Activated T-cell treated with anti-CD3 and anti-CD28 coated beads, Interleukin-2, amount 50 U/mL, for 24 hours (primary cell): ENCODE measurements at places on chromosomes 7 and 10.

DNA sequence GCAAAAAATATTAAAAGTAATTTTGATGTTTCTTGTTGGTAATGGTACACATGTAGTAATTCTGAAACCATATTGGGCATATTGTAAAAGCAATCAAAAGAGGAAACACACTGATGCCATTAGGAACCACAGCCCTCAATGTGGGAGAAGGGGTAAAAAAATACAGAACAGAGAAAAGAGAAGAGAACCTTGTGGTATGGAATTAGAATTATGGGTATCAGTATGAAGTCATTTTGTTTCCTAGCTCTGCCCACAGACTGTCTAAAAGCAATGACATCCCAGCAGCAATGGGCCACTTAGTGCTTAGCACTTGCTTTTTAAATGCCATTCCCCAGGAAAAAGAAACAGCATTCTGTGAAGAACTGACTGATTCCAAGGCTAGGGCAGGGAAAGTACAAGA lies 61.5 kb downstream of the CPVL start:
- no peak for DNase-seq

- no peak for DNase-seq
These were observed 10.7 kb downstream of the PSAP start for GRCh38 chr10:71840177-71840957.

- no peak for DNase-seq
These were observed 469.8 kb downstream of the GLRX3 start for GRCh38 chr10:130606001-130606405.

- peak; percentile 63 for DNase-seq
These were observed 26.4 kb upstream of the KLF6 start for GRCh38 chr10:3811291-3811870.

GRCh38 chr7:18770822-18771221 lies 275.3 kb downstream of the HDAC9 start:
- no peak for DNase-seq

DNA sequence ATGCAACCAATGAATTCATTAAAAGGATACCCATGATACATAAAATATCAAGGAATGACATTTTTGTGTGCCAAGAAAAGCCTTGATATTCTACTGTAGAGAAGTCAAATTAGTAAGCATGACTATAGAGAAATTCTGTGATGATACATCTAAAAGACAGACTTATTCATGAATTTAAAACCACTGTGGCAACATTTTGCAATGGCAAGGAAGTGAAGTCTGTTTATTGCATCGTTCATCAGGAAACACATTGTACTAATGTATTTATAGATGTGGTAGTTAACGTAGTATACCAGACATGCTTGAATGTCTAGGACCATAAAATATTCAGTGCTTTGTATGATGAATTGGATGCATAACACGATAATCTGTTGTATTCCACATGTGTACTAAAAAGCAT lies 9.3 kb upstream of the CLEC5A start:
- no peak for DNase-seq

DNA sequence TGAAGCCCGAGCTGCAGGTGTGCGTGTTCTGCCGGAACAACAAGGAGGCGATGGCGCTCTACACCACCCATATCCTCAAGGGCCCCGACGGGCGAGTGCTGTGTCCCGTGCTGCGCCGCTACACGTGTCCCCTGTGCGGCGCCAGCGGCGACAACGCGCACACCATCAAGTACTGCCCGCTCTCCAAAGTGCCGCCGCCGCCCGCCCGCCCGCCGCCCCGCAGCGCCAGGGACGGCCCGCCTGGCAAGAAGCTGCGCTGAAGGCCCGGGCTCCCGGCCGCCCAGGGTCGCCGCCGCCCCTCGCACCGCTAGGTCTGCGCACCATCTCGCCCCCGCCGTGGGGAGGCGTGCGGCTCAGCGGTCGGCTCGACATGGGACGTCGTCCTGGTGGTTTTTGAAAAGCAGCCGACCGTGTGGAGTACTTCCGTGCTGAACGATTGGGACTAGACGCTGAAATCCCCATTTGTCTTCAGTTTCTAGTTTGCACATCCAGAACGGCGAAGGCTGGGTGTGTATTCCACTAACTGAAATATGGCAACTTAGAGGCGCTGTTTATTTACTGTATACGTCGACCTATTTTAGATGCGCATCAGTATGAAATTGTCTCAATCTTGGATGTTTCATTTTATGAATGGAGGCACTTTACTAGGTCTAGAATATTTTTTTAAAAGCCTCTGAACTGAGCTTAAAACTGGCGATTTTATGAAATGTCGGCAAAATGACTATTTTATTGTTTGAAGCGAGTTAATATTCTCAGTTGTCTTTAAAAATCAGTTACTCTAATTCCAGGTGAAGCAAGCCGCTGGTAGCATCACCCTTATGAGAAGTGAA lies 1.1 kb downstream of the NANOS1 start:
- no peak for DNase-seq

- no peak for DNase-seq
These were observed 55.8 kb downstream of the INPP5A start for GRCh38 chr10:132593389-132593788.

DNA sequence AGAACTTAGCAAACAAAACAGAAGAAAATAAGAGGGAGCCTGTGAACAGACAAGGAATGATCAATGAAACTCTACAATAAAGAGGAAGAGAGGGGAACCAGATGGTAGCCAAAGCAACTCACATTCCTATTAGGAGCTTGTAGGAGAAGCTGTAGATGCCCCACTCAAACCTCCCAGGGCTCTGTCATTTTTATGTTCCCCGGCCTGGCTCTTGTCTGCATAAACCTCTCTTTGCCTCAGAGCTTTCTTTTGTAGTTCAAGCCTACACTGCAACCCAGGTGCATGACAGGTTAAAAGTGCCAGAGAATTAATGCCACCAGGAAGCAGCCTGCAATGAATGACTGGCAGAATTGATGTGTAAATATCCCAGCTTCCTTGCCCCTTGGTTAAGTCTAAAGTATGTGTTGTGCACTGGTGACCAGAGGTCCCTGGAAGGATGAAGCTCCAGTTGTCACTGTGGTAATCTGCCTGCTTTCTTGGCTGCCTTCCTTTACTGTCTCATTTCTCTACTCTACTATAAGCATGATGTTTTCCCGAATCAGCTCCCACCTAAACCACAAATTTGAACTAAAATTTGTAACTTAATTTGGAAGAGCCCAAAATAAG lies 40.4 kb downstream of the HDAC9 start:
- DNase-seq = no peak

GRCh38 chr7:78607099-78607498 lies 808.5 kb downstream of the PHTF2 start:
- no peak for DNase-seq

DNA sequence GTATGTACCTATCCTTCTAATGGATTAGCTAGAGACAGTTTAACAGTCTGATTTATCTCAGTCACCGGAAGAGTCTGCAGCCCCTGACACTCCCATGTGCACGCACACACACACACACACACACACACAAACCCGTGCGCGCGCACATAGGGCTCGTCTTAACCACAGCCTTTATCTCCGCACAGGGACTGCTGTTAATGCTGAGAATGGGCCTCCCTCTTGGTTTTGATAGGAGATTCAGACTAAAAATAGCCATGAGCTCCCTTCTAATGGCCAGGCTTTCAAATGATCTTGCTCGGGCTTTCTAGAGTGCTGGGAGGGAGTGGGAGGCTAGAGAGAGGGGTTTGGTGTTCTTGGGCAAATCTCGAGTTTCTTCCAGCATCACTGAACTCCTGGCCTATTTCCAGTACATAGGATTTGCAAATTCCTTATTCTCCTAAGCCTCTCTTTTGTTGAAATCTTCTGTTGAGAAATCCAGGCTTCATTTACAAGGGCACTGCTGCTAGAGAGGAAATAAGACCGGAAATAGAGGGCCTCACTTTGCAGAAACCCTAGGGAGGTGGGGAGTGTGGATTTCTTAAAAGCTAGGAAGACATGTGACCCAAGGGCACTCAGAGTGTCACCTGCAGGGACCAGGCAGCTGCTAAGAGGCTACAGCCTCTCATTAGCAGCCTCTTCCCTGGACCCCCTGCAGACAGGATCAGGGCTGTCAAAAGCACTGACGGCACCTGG lies 2.4 kb downstream of the TMEM72 start:
- DNase-seq = peak; percentile 40

GRCh38 chr7:21013765-21014539 lies 227.3 kb upstream of the SP8 start:
- DNase-seq = no peak

DNA sequence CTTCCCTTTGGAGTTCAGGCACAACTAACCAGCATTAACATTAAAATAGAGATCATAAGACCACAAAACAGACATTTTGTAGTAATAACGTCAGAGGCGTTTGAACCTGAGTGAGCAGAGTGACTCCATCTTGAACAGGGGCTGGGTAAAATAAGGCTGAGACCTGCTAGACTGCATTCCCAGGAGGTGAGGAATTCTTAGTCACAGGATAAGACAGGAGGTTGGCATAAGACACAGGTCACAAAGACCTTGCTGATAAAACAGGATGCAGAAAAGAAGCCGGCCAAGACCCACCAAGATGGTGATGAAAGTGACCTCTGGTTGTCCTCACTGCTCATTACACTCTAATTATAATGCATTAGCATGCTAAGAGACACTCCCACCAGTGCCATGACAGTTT lies 493.2 kb upstream of the AUTS2 start:
- DNase-seq = no peak

DNA sequence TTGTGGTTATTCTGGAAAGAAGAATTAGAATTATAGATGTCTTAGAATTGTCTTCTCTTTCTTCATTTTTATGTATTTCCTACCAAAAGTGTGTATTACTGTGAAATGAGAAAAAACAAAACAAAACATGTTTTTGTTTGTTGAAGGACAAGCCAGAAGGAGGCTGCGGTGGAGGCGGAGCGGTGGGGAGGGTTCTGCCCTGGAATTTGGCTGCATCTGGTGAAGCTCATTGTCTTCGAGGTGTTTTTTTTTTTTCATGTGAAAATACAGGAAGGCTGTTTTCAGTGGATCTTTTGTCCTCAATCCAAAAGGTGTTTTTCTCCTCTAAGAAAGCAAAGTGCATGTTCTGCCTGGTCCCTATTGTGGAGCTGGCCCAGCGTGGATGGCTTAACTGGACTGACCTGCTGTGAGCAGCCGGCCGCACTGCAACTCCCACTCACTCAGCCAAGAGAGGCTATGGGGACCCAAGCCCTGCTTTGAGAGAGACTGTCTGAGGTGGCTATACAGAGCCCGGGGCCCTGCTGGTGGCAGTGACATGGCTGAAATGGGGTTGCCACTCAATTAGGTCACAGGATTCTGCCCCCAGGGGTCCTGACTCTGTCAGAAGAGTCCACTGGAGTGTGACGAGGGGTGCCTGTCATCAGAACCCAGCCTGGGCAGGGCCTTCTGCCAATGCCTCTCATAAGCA lies 184.9 kb upstream of the MKI67 start:
- DNase-seq = no peak

GRCh38 chr10:29710128-29710527 lies 75.4 kb upstream of the SVIL start:
- DNase-seq = no peak

GRCh38 chr7:108459922-108460551 lies 3.8 kb upstream of the NRCAM start:
- DNase-seq = no peak

GRCh38 chr7:79854621-79855020 lies 280.0 kb upstream of the GNAI1 start:
- DNase-seq = no peak

- no peak for DNase-seq
These were observed 164.3 kb downstream of the SUGCT start for GRCh38 chr7:40299097-40299496.

GRCh38 chr10:130194194-130194990 lies 58.2 kb downstream of the GLRX3 start:
- no peak for DNase-seq

- no peak for DNase-seq
These were observed 43.7 kb upstream of the SLIT1 start for GRCh38 chr10:97229322-97230015.

GRCh38 chr7:31758755-31759154 lies 71.7 kb downstream of the PPP1R17 start:
- no peak for DNase-seq

- DNase-seq = no peak
These were observed 190.4 kb upstream of the NEBL start for GRCh38 chr10:21087476-21087875.

- no peak for DNase-seq
These were observed 711.2 kb downstream of the GRID1 start for GRCh38 chr10:85655411-85655810.

- peak; percentile 67 for DNase-seq
These were observed 65.8 kb upstream of the PRSS58 start for GRCh38 chr7:142323706-142324105.

- no peak for DNase-seq
These were observed 9.0 kb downstream of the ADRA2A start for GRCh38 chr10:111085690-111086353.

- DNase-seq = no peak
These were observed 59.6 kb downstream of the TMEM209 start for GRCh38 chr7:130145424-130146100.

DNA sequence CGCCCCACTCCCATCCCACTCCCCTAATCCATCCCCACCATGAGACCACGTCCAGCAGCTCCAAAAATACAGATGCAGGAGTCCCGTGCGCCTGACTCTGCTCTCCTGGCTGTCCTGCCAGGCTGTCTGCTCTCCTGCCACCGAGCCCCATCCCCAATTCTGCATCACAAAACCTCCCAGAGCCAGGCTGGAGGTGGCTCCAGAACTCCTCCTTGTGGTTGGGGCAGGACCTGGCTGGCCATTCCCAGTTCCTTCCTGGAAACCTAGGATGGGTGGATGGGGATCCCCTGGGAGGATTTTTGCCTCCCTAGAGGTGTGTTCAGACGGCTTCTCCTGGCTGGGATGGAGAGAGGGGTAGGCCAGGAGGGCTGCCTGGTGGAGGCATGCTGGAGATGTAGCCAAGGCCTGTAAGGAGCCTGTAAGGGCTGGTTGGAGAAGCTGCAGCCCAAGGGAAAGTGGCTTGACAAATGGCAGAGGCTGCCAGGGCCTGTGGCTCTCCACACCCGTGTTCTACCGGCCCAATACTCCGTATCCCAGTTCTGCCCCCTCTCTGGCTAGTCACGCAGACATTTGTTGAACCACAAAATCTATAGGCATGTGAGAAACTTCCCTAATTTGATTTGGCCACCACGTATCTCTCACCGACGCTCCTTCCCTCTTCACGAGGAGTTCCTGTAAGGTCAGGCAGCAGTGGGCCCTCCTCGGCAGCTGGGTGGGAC lies 99.3 kb downstream of the ARHGAP22 start:
- DNase-seq = no peak

DNA sequence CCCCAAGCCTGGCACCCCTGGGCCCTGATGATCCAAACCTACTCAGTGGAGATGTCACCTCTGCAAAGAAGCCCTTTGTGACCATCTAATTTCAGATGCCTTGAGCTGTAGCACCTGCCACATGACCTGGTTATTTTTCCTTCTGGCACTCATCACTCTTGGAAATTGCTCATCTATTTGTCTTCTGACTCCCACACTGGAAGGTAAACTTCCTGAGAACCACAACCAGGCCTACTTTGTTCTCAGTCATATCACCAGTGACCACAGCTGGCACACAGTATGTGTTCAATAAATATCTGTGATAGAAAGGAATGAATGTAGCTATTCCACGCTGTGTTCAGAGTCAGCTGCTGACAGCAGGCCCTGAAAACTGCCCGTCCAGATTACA lies 97.1 kb downstream of the SH3PXD2A start:
- DNase-seq = no peak
